BE2C (cell line): ENCODE measurements at places on chromosomes 3 and 15.

DNA sequence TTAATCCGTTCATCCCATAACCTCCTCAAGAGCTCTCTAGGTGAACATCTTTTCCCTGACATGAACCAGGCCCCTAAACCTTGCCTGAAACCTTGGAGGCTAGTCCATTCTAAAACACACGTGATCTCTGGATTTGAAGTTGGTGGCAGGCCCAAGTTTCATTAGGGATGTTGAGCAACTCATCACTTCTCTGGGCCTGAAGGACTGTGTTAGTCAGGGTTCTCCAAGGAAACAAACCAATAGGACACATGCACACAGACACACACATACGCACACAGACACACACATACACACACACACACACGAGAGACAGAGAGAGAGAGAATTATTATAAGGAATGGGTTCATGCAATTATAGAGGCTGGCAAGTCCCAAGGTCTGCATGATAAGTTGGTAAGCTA, 31.9 kb downstream of the ACAN start:
- no peak for DNase-seq

- DNase-seq = no peak
Observed at GRCh38 chr3:24305795-24306467, 188.7 kb downstream of the THRB start.

GRCh38 chr3:142027735-142028134, 121.6 kb downstream of the TFDP2 start:
- no peak for DNase-seq

- peak; percentile 54 for DNase-seq
Observed at GRCh38 chr3:42547401-42547945, 34.3 kb downstream of the SEC22C start.

- no peak for DNase-seq
Observed at GRCh38 chr15:78991476-78991875, 46.6 kb upstream of the CTSH start.

- DNase-seq = no peak
Observed at GRCh38 chr3:115999001-115999585, 375.8 kb downstream of the GAP43 start.

GRCh38 chr15:55737373-55737772, 5.6 kb downstream of the PRTG start:
- DNase-seq = peak; percentile 30

DNA sequence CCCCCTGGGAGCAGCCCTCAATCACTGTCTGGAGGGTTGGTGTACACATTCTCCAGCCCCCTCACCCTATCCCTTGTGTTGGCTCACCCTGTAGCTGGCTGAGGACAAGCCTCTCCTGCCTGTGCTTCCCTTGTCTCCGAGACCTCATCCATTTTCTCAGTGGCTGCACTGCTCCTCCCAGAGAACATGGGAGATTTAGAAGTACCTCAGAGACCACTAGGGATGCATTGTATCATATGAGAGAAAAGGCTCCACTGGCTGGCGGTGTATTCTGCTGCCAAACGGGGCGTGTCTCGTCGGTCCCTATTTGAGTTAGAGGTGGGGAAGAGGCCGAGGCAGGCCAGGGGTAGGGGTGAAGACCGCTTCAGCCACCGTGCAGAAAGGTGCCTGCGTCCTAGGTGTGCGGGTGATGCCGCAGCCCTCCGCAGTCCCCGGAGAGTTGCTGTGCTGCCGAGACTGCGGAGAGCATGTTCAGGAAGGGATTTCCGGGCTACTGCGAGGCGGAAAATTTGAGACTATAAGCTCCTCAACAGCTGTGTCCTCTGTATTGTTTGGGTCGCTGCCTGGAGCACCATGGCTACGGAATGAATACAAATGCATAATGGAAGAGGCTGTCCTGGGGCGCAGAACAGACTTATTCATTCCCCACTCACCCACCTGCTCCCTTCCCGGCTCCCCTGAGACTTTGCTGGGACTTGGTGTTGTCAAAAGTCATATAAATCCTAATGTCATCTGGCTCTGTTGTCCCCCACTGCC, 43.8 kb downstream of the SPSB4 start:
- no peak for DNase-seq

- peak; percentile 50 for DNase-seq
Observed at GRCh38 chr15:62809115-62809967, 233.2 kb upstream of the TPM1 start.
